Activated CD4-positive, alpha-beta T cell treated with anti-CD3 and anti-CD28 coated beads, Interleukin-2, Interleukin-6, amounts not matched to agents 100 ng/mL and 50 ng/mL, durations not matched to agents 16 hours and 8 hours (primary cell): ENCODE measurements at places on chromosomes 1 and 21.

GRCh38 chr1:66528580-66528979 is 5.4 kb upstream of the SGIP1 start:
- DNase-seq, result no peak

DNA sequence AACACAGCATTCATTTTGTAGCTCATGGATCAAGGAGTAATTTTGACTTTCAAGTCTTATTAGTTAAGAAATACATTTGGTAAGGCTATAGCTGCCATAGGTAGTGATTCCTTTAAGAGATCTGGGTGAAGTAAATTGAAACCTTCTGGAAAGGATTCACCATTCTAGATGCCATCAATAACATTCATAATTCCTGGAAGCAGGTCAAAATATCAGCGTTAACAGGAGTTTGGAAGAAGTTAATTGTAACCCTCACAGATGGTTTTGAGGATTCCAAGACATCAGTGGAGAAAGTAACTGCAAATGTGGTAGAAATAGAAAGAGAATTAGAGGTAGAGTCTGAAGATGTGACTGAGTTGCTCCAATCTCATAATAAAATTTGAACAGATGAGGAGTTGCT is 216.6 kb downstream of the GREM2 start:
- no peak for DNase-seq

GRCh38 chr1:26950602-26951001 is 9.7 kb downstream of the KDF1 start:
- DNase-seq, result no peak

DNA sequence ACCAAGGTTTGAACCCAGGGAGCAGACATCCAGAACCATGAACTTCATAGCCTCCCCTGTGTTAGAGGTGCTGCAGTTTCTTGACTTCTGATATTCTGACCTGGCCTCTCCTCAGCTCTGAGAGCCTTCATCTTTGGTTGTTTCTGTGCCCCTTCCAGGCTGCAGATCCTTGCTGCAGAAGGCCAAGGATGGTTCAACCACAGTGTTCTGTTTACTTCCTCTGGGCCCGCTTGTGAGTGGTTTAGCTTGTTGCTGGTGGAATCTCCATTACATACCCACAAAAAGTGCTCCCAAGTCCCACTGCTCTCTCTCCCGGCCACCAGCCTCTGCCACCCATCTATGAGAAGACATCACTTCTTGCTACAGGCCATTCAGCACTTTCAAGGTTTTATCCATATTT is 9.0 kb upstream of the SLC2A7 start:
- DNase-seq, result no peak
